Activated CD4-positive, alpha-beta T cell treated with anti-CD3 and anti-CD28 coated beads, Interleukin-2, amount 10 ng/mL, durations not matched to agents 24 days and 14 days (primary cell): ENCODE measurements at places on chromosomes 1 and 21. TPM values are rescaled to one million over a fixed set of nuclear protein-coding genes. Genes with fewer than 3 reads are reported as not detected.

KIRREL1 gene
- 0.02 TPM in 1 of 2 replicates, not detected in the other for total RNA-seq

GABRD gene
- not detected in 2 replicates for total RNA-seq

ARID1A gene
- 111 and 117 TPM in 2 replicates for total RNA-seq

DDAH1 gene
- total RNA-seq: not detected in 2 replicates

SH2D2A gene
- total RNA-seq: 277 and 282 TPM in 2 replicates

SPRR2B gene
- not detected in 2 replicates for total RNA-seq

FLG2 gene
- not detected in 2 replicates for total RNA-seq

LRRIQ3 gene
- 0.17 and 0.35 TPM in 2 replicates for total RNA-seq

IGFN1 gene
- total RNA-seq: not detected in 2 replicates

TGFB2 gene
- total RNA-seq: not detected in 2 replicates

FAM151A gene
- not detected in 2 replicates for total RNA-seq

MIXL1 gene
- total RNA-seq: not detected in 2 replicates
